ENCODE measurements at places on chromosomes 1 and 21. TPM values are rescaled to one million over a fixed set of nuclear protein-coding genes. Genes with fewer than 3 reads are reported as not detected.

GRCh38 chr1:5926686-5927435 is 65.4 kb downstream of the NPHP4 start:
- no peak for DNase-seq

- peak; percentile 69 for DNase-seq
Observed at GRCh38 chr1:52365071-52365745, 797 bp downstream of the CC2D1B start.

GJA5 gene
- 0.87 TPM for total RNA-seq

GRIK1 gene
- total RNA-seq: 0.20 TPM

DNA sequence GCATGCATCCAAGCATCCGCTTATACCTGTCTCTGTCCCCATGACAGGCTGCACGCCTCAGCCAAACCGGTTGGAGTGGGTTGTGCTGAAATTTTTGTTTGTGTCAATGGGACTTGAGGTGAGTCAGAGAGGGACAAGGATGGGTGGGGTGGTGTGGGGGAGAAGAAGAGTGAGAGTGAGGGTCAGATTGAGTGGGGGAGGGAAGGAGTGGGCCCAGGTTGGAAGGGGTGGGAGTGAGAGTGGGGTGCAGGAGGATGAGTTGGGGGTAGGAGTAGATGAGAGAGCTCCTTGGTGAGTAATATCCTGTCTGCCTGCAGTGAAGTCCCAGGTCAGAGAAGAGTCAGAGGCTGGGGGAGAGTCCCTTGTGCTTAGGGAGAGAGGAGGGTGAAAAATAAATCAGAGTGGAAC is 3.3 kb upstream of the NECTIN4 start:
- no peak for DNase-seq

IVL gene
- not detected for total RNA-seq

DNA sequence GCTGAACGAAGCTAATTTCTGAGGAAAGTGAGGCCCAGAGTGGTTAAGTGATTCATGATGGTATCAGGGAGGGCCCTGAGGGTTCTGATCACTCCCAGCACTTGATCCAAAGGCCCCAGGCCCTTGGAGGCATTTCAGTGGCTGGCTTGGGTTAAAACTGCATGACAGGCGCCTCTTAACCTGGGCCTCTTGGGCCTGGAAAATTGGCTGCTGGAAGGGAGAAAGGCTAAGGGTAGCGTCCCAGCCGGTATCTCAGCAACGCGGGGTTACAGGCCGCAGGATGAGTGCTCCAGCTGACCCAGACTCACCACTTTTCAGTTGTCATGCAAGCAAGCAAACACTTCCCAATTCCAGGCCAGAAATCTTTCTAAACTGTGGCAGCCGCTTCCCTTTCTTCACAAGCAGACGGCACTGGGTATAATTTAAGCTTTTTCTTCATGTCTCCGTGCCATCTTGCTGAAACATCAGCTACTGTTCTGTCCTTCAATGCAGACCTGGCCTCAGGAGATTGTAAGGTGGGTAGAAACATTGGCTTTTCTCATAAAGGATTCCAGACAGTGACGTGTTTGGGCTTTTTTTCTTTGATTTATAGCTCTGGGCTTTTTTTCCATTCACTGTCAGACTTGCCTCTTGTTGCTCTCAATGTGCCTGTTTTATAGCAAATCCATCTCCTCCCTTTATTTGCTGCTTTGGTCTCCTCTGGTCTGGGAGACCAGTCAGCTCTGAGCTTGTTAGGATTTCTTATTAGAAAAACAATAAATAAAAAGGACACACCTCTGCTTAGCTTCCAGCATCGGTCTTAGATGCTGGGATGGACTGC is 229.1 kb downstream of the KCNJ6 start:
- no peak for DNase-seq

DNA sequence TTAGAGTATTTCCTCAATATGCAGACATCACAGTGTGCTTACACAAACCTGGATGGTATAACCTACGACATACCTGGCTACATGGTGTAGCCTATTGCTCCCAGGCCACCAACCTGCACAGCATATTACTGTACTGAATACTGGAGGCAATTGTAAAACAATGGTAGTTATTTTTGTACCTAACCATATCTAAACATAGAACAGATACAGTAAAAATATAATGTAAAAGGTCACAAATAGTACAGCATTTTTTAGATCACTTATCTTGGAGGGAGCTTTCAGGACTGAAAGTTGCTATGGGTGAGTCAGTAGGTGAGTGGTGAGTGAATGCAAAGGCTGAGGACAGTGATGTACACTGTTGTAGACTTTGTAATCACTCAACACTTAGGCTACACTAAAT is 492.3 kb downstream of the MRPL39 start:
- DNase-seq: no peak

DNA sequence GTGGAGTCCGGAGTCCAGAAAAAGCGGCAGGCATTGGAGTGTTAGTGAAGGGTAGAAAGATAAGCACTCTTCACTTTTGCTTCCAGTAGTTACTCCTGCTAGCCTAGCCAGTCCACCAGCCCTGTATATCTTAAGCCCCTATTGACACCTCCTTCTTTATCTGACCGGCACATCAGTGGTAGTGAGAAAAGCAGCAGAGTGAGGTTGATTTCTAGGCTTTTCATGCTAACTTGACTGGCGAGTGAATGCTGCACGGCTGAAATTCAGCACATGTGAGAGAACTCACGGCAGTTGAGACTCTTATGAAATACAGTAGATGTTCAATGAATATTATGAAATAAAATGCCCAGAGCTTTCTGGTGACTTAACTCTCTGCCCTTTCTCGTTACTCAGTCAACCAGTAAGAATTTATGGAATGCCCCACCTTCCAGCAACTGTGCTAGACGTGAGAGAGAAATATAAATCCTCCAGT is 128.2 kb downstream of the CACHD1 start:
- DNase-seq: no peak

DMBX1 gene
- total RNA-seq: not detected

- DNase-seq: no peak
Observed at GRCh38 chr1:2379733-2380404, 11.5 kb downstream of the MORN1 start.

DNA sequence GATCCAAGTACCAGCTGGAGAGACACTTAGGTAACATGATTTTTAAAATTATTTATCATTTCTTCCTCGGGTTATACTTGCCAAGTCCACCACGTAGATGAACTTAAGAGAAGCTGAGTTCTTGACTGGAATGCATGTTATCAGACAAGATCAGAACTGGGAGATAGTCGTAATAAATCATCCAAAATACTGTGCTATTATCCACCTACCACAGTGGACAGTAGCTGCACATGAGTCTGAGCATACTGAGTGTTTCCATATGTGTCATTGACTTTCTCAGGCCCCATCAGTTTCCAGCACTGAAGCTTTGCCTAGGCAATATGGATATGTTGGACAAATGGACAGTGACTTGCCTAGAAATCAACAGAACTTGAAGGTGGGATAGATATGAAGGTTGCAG is 77.9 kb upstream of the RRP15 start:
- no peak for DNase-seq

GRCh38 chr1:229070168-229070567 is 200.7 kb upstream of the RAB4A start:
- no peak for DNase-seq

GRCh38 chr1:59107516-59107915 is 189.4 kb upstream of the FGGY start:
- no peak for DNase-seq

CD1E gene
- not detected for total RNA-seq

TMPRSS15 gene
- not detected for total RNA-seq

DNA sequence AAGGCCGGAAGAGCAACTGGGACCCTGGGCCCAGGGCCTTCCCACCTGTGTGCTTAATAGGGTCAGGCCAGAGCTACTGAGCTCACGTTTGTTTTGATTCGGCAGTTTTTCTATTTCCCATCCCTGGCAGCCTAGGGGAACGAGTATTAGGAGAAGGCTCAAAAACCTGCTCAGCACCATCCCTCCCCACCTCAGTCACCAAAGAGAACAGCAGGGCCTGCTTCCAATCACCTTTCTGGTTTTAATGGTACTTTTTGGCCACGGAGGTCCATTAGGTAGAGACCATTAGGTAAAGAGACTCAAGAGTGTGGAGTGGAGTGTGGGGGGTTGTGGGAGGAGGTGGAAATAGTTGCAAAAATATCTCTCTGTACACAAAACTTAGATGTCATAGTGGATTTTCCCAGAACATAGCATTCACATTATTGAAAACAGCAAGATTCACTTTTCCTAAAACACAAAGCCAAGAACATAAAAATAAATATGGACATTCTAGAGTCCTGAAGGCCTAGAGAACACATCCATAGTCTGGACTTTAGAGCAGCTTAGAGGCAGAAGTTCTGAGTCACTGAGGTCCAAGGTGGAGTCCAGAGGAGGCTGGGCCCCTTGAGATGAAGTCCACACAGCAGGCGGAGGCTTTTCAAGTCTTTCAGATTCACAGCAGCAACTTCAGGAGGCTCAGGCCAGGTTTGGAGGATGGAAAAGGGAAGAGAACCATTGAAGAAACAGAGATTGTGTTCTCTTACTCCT is 19.5 kb downstream of the NUAK2 start:
- DNase-seq: no peak

DNA sequence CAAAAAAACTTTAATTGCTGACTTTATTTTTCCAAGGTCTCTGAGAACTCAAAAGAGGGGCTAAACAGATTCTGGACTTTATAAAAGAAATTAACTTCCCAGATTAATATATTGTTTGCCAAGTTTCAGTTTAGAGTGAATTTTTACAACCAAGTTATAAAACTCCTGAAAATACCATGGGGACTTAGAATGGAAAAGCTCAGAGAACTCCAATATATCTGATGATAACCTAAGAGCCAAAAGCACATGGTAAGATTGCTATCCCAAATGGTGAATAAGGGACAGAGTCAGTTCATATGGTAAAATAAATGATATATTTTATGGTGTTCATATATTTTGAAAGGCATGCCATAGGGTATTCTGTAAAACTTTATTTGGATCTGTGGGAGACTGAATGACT is 470.9 kb downstream of the TTLL7 start:
- no peak for DNase-seq

GRCh38 chr1:25765136-25765922 is 34.7 kb upstream of the SELENON start:
- peak; percentile 29 for DNase-seq

DNA sequence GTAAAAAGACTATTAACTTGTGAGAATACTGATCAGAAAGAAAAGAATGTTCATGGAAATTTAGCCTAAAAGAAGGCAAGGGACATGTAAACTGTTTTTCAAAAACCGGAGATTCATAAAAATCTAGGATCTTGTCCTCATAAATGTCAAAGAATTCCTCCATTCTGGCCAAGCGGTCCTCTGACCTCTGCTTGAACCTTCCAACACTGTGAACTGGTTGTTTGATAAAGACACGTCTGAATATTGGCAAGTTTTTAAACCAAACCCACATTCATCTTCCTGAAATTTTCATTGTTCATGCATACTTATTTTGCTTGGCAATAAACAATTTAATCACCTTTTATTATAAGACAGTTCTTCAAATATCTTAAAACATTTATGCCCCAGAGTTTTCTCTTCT is 19.8 kb downstream of the ASPM start:
- DNase-seq: no peak

GRCh38 chr1:234213658-234214128 is 159.6 kb upstream of the COA6 start:
- no peak for DNase-seq

- DNase-seq: no peak
Observed at GRCh38 chr1:23611601-23612327, 52.5 kb upstream of the ID3 start.

DNA sequence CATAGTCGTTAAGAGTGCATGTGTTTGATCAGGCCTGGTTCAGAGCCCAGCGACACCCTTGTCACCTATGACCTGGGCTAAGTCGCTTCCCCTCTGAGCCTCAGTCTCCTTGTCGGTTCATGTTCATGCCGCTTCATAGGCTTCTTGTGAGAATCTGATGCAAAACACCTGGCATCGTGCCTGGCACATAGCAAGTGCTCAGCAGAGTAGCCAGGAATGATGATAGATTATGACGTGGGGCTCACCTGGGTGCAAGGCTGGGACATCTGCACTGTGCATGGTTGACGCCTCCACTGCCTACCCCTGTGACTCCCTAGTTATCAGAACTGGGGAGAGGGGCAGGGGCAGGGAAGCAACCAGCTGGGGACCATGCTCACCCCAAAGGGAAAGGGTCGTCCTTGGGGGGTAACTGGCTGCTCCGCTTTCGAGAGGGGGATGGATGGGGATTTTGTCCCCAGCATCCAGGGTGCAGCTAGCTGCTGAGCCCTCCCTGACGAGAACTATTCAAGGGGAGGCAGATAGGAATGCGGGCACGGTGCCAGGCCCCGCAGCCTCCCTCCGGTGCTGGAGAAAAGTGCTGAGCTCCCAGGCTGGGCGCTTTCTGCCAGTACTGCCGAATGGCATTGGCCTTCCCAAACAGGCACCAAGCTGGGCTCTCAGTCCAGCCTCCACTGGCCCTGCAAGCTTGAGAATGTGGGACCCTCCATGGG is 9.3 kb downstream of the EFHD2 start:
- DNase-seq: peak; percentile 43

PKLR gene
- under 0.01 TPM for total RNA-seq

DNA sequence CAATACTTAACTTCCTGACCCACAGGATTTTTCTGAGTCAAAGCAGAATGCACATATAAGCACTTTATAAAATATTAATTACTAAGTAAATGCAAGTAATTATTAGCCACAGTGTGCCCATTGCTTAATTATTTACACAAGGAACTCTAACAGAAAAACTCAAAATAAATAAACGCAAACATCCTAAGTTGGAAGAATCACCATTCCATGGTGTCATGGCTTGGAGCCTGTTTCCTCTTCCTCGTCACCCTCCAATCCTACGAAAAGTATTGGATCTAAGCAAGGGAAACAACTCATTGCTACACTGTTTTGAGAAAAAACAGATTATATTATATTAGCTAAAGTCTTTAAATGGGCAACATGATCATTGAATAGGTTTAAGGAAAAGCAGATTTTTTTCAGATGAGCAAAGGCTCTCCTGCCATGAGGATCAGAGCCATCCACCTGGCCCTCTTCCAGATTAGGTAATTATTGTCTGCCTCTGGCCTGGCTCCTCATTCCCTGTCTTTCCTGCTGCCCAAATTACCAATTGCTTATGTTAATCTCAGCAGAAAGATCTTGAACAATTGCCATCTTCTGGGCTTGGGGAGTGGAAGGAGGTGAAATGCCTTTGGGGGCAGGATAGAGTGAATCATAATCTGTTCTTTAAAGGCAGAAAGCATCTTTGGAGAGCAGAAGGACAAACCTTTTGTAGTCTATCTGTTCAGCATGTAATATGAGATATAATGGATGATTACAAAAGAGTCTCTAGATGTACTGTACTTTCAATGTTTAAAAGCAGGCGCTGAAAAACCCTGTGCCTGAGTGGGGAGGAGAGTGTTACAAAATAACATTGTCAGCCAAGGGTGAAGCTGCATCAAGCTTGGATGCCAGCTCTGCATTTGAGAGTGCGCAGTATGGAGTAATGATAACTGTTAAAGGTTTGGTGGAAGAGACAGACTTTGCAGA is 121.2 kb downstream of the DUSP10 start:
- no peak for DNase-seq
